ENCODE measurements at places on chromosomes 11 and 22. TPM values are rescaled to one million over a fixed set of nuclear protein-coding genes. Genes with fewer than 3 reads are reported as not detected.

The RFPL2 gene
- not detected for total RNA-seq

The KCTD17 gene
- 35.8 TPM for total RNA-seq

The GPHA2 gene
- not detected for total RNA-seq

The CALCA gene
- not detected for total RNA-seq

The SYCE3 gene
- not detected for total RNA-seq

The APOL6 gene
- 4.4 TPM for total RNA-seq

The OR2AG1 gene
- total RNA-seq: not detected

The SAA1 gene
- not detected for total RNA-seq
